ENCODE measurements at places on chromosomes 1 and 21.

- no peak for DNase-seq
Measured at GRCh38 chr21:39350094-39351005, 1.5 kb upstream of the HMGN1 start.

DNA sequence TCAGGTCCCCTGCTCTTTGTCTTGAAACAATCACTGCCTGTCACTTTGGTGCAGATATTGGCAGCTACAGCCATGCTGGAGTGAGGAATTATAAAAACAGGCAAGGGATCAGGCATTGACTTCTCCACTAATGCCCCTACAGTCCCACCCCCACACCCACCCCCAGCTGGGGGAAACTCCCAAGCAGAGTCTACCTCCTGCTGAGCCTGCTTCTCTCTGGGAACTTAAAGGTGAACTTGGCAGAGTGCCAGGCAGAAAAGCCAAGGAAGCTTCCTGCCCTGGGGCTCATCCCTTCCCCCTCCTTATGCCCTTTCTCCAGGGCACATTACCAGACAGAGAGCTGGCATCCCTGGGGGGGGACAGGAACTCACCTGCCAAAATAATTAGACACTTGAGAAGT, 6.7 kb downstream of the NCMAP start:
- no peak for DNase-seq

- DNase-seq, result no peak
Measured at GRCh38 chr1:2492091-2492490, 16.0 kb downstream of the PLCH2 start.

- DNase-seq, result no peak
Measured at GRCh38 chr1:198529414-198529813, 11.1 kb downstream of the ATP6V1G3 start.

GRCh38 chr1:156600733-156601121, 552 bp downstream of the GPATCH4 start:
- no peak for DNase-seq

- DNase-seq, result no peak
Measured at GRCh38 chr1:40892354-40892753, 30.2 kb upstream of the CITED4 start.

- DNase-seq, result no peak
Measured at GRCh38 chr1:175720023-175720422, 23.4 kb downstream of the TNR start.

DNA sequence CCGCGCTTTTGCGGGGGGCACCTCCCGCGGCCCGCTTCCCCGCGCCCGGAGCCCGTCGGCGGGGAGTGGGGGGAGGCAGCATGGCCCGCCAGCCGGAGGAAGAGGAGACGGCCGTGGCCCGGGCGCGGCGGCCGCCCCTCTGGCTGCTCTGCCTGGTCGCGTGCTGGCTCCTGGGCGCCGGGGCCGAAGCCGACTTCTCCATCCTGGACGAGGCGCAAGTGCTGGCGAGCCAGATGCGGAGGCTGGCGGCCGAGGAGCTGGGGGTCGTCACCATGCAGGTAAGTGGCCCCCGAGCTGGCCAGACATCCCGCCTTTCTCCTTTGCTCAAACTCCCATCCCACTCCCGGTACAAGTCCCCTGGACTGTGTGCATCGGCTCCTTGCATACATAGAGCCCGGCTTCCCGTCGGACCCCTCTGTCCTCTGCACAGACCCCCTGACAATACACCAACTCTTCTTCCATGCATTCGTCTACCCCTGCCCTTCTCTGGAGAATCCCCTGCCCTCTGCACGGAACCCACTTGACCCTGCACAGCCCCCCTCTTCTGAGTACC, 812 bp downstream of the CACHD1 start:
- DNase-seq, result no peak

- no peak for DNase-seq
Measured at GRCh38 chr21:45405271-45405818, 380 bp downstream of the COL18A1 start.

- no peak for DNase-seq
Measured at GRCh38 chr1:119435052-119435451, 20.1 kb downstream of the HSD3B2 start.

DNA sequence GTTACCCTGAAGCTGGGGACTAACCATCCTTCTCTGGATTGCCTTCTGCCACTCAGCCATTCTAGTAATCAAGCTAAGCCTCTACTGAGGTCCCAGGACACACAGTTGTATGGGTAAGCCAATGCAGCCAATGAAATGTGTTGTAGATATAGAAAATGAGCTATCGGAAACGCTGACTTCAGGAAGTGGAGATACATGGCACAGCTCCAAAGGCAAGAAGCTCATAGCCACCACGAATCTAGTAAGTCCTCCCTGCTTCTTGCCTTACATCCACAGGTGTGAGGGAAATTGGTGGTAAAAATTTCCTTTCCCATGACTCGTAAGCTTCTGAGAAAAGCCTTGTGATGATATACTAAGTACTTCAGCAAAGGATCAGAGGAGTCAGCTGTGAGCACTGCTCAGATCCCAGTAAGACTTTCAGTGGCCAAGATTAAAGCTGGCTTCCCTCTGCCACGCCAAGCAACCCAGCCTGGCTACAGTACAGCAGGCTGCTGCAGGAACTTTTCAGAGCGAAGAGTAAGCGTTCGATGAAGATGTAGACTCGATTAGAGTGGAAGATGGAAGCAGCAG, 117.7 kb downstream of the SIM2 start:
- no peak for DNase-seq

DNA sequence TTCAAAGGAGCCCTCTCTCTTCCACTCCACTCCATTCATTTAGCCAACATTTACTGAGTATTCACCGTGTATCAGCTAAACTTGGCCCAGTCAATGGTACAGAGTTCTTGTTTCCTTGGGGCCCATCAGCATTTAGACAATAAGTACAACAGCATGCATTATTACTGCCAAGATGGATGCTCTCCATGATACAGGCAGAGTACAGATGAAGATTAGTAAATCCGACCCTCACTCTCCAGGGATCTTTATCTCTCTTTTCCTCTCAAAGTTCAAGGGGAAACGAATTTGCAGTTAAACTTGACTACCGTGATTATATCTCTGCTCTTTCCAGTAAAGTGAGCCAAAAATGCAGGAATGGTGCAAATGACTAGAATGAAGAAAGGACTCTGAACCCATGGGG, 184.6 kb upstream of the DUSP10 start:
- DNase-seq, result no peak

DNA sequence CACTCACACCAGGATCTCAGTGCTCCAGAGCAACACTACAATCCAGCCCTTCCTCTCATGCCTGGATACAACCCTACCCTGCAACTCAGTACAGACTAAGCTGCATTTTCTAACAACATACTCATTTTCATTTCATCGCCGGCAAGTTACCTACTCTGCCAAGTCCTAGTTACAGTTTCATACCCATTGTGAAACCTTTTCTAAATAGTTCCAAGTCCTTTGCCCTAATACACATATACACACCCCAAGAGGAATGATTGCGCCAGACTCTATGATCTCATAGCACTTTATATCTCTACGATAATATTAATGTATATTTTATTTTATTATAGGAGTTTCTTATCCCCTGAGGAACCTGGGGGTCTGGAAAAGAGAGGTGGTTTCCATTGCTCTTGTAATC, 122.4 kb downstream of the LMX1A start:
- no peak for DNase-seq

DNA sequence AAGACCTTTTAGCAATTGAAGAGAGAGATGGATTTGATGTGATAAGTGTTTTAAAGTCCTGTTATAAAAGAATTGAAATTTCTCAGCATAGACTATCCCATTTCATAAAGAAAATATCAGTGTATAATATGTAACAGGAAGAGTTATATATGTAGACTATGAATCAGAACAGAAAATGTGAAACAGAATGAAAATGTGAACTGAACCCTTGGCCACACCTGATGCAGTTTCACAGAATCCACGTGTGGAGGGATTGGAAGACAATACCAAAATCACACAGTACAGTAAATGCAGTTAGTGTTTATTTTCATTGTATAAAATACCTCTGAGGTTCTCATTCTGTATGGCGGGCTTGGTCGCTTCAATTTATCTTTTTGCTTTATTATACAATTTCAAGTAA, 9.9 kb upstream of the SLAMF1 start:
- DNase-seq, result no peak

- no peak for DNase-seq
Measured at GRCh38 chr1:233695901-233696300, 82.0 kb downstream of the KCNK1 start.

GRCh38 chr1:34713443-34713842, 41.4 kb upstream of the GJB5 start:
- DNase-seq, result no peak

DNA sequence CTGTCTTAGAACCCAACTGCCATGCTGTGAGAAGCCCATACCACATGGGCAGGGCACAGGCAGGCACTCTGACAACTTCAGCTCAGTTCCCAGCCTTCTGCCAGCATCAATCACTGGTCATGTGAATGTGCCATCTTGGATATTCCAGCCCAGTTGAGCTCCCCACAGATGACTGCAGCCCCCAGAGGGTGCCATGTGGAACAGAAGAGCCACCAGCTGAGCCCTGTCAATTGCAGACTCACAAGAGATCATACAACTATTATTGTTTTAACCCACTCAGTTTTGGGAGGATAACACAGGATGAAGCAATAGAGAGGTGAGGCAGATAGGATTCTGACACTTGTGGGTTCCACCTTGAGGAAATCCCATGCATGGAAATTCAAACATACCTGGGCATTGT, 78.4 kb upstream of the ZBTB40 start:
- DNase-seq, result no peak

- DNase-seq, result no peak
Measured at GRCh38 chr1:5601516-5601915, 390.7 kb downstream of the NPHP4 start.

DNA sequence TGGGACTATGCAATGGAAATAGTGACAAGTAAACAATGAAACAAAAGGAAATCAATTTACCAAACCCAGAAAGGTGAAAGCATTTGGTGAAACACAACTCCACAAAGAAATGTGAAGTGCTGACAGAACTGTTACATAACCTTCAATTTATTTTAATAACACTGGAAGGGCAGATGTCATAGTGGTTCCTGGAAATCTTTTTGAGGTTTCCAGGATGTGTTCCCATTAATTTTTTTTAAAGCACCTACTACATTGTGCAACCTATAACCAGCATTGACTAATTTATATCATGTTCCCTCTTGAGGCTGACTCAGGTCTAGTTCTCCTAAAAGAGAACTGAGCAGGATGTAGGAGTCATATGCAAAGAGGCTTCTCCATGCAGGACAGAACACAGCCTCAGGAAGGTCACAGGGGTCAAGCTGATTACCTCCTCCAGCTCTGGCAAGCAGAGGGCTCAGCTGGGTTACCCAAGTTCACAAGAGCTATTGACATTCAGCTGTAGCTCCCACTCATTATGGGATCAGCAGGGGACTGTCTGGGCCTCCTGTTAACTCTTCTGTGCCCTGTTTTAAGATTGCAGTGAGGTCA, 157.1 kb upstream of the NRIP1 start:
- no peak for DNase-seq

- no peak for DNase-seq
Measured at GRCh38 chr1:244920911-244921761, 56.8 kb upstream of the HNRNPU start.

GRCh38 chr1:77594366-77595112, 87.9 kb downstream of the ZZZ3 start:
- no peak for DNase-seq

DNA sequence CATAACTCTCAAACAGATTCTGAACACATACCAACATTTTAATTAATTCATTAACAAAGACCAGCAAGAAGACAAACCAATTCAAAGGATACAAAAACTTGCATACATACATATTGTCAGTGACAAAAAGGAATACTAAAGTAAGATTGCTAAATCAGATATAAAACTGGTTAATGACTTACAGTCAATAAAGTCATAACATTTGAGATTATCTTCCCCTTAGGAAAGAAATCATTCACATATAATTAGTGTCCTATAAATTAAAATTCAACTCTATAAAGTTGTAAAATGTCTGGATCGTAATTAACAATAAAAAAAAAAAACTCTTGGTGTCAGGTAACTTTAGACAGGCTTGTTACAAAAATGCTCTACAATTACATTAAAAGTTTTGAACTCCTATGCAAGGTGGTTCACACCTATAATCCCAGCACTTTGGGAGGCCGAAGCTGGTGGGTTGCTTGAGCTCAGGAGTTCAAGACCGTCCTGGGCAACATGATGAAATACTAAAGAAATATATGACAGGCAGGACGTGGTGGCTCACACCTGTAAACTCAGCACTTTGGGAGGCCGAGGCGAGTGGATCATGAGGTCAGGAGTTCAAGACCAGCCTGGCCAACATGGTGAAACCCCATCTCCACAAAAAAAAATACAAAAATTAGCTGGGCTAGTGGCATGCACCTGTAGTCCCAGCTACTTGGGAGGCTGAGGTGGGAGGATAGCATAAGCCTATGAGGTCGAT, 17.7 kb upstream of the RAB3B start:
- DNase-seq, result no peak

GRCh38 chr1:63068626-63069025, 253.7 kb upstream of the FOXD3 start:
- DNase-seq, result no peak

- no peak for DNase-seq
Measured at GRCh38 chr1:180112984-180113647, 41.6 kb upstream of the QSOX1 start.

DNA sequence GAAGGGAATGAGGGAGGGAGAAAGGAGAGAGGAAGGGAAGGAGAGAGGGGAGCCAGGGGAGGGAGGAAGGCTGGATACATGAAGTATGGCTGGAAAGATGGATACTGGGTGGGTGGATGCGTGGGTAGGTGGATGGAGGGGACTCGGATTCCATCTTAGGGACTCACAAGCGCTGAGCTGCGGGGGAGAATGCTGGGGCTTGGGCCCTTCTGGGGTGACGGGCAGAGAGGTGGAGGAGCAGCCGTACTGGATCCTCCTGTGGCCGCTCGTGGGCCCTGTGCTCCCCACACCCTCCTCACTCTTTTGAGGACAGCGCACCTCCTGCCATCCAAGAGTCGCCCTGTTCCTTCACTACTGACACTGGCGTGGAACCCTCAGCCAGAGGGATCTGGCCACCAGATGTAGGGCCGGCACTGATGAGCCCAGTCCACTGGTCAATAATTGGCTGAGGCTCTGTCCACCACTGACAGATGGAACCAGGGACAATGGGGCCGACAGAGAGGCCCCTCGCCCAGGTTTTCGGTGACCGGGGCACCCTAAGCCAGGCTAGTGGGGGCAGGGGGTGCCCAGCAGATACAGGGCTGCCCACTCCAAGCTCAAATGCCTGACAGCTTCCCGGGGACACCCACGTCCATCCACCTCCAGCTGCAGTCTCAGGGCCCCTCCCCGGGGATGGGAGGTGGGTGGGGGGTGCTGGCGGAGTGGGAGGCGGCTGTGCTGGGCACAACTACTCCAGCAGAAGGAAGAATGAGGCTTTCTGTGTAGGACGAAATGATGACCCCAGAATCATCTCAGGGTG, 4.4 kb upstream of the ACTRT2 start:
- no peak for DNase-seq

DNA sequence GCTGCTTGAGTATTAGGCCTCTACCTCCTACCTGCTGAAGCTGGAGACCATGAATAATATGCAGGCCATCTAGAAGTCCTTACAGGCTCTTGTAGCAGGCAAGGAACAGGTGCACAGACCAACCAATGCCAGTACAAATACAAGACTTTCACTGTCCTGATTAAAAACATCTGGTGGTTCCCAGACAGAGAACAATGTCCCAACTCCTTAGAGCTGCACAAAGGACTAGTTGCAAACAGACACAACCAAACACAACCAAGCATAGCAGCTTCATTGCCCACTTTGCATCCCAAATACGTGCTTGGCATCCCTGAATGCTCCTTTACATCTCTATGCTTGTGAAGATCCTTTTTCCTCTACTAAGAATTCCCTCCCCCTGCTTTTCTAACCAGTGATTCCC, 98.1 kb upstream of the CXADR start:
- no peak for DNase-seq

Data from stimulated activated CD4-positive, alpha-beta T cell treated with anti-CD3 and anti-CD28 coated beads, Interleukin-4, amount 100 ng/mL, for 48 hours (primary cell).